COLO829 (cell line): ENCODE measurements at places on chromosomes 5 and 9.

GRCh38 chr5:36396640-36397039 lies 94.9 kb upstream of the RANBP3L start:
- DNase-seq, result no peak

DNA sequence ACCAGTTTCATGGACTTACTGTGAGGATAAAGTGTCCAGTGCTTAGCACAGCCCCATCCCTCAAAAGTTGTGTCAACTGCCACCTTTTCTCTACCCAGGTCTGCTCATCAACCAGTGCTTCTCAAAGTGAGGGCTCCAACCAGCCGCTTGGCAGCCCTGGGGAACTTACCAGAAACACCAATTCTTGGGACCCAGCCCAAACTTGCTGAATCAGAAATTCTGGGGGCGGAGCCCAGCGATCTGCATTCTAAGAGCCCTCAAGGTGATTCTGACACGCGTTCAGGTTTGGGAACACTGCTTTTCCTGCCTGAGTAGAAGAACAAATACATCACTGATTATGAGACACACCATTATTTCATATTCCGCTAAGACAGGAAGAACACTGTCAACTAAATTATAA lies 132.0 kb downstream of the NSG2 start:
- no peak for DNase-seq

DNA sequence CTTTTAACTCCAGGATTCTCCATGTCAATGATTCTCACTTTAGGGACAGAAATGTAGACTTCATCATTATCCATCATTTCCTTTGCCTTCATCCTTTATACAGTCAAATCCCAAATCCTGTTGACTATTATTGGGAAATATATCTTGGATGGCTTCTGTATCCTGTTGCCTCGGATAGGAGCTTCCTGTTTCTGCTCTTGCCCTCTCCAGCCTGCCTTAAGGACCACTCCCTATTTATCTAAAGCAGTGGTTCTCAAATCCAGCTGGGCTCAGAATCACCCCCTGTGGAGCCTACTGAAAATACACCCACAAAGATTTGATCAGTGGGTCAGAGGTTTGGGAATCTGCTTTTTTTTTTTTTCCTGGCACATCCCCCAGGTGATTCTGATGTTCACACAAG lies 8.5 kb downstream of the AFAP1L1 start:
- DNase-seq, result no peak

DNA sequence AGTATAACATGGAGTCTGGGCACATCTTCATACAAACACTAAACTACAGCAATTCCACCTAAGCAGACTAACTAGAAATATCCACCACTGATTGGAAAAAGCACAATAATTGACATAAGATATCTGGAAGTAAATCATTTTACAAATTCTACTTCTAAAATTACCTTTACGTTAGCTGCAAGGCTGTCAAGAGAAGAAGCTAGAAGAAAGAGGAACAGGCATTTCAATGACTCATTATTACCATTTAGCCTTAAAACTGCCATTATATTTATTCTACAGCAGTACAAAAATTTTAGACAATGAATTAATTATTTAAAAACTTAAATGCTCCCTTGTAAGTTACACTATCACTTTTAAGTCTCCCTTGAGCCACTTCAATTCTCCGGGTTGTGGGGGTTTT lies 43.4 kb upstream of the PLPP6 start:
- peak; percentile 16 for DNase-seq

DNA sequence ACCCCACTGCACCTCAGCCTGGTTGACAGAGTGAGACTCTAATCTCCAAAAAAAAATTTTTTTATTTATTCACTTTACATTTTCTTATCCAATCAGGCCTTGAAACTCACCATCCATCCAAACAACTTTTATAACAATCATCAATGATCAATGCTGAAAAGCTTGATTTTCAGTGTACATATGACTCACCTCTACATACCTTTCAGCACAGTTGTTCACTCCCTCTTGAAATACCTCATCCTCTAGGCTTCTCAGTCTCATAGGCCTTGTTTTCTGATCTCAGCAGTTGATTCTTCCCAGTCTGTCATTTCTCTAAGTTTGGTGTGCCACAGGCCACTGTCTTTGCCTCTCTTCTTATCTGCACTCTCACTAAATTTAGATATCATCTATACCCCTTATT lies 36.2 kb downstream of the GRIN3A start:
- DNase-seq, result no peak
